ENCODE measurements at places on chromosomes 5 and 9.

- DNase-seq: no peak
These were observed 1.5 kb downstream of the FCHO2 start for GRCh38 chr5:72957337-72957736.

DNA sequence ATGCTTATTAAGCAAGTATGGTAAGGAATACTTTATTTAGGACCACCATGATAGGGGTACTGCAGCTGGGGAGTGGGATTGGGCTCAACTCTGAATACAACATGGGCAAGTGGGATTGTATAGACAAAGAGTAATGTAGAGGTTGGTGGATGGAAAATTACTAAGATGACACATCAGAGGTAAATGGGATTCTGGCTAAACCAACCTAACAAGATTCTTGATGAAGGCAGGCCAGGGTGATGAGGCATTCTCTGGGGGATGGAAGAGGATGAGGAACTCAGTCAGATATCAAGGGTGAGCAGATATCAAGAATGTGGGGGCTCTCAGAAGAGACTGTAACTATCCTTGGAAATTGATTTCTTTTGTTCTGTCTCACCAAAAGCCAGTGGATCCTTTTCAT, 107.2 kb downstream of the NMUR2 start:
- DNase-seq: no peak

- no peak for DNase-seq
These were observed 75.7 kb upstream of the FRRS1L start for GRCh38 chr9:109242741-109243140.

DNA sequence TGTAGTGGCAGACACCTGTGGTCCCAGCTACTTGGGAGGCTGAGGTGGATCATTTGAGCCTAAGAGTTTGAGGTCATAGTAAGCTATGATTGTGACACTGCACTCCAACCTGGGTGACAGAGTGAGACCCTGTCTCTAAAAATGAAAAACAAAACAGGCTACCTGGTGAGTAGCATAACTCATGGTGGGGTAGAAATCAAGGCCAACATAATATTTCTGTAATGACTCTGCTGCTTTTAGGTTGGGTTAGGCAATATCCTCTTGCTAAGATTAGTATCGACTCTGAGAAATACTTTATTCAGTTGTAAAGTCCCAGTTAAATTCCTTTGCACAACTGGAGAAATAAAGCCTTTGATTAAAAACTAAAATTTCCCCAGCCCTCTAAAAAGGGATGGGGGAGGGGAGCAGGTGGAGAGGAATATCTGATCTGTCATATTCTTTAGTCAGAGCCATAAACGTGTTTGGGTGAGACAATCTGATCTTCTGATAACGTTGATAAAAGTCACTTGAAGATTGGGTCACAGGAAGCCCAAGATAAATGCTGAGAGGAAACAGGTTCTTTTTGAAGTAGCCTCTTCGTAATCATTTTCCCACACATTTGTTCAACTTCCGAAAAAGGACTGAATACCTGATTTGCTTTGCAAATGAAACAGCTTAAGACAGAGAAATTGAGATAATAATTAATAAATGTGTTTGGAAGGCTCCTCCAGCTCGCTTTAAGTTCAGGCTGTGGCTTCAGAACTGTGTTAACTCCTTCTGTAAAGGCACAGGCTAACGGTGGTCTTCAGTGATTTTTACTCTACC, 14.9 kb downstream of the IL4 start:
- no peak for DNase-seq

GRCh38 chr9:120562861-120563443, 17.0 kb downstream of the CDK5RAP2 start:
- no peak for DNase-seq

DNA sequence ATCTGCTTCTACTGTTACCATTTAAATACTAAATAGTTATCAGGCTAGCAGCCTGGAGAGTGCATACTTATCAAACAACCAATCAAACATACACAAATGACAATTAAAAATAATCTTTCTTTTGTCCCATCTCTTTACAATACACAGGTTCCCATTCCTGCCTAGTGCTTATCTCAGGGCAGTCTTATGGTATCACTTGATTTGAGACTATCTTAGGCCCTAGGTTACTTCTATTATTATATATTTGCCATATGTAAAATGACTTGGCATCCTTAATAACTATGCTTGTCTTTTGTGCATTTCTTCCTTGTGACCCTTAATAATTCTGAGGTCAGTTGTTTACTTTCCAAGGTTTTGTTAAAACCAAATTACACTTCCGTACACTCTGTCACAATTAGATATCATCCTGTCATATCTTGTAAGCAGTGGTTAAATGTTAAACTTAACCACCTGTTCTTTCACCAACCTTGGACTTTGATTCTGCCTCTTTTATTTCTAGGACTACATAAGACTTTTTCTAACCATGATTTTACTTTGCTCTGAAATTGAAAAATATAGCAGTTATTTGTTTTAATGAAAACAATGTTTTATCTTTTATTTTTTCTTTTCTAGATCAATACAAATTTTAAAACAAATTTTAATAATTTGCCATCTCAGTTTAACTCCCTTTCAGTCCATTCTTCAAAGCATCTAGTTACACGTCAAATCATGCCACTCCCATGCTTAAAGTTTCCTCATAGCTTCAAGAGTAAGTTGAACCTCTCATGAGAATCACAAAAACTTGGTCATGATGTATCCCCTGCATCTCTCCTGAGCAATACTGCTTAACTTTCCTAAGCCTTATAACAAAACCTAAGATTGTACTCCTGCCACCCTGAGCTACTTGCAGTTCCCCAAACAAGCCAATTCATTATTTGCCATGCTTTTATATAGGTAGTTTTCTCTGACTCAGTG, 281.3 kb downstream of the HCN1 start:
- DNase-seq: no peak

DNA sequence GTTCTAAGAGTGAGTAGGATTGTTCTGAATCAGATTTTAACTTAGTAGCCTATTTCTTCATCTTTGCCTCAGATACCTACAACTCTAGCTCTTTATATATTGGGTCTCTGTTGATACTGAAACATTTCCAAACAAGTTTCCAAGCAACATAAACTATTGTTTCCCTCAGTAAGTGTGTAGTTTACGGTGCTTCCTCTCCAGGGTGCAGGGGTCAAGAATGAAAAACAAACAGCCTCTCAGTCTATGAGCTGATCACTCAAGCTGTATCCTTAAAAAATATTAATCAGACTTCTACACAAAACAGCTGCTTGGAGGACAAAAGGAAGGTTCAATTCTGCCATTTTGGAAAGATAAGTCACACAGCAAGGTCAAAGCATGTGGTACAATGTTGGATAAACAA, 75.0 kb downstream of the ADAMTS12 start:
- DNase-seq: no peak

GRCh38 chr9:79104216-79104615, 467.5 kb upstream of the TLE4 start:
- no peak for DNase-seq

DNA sequence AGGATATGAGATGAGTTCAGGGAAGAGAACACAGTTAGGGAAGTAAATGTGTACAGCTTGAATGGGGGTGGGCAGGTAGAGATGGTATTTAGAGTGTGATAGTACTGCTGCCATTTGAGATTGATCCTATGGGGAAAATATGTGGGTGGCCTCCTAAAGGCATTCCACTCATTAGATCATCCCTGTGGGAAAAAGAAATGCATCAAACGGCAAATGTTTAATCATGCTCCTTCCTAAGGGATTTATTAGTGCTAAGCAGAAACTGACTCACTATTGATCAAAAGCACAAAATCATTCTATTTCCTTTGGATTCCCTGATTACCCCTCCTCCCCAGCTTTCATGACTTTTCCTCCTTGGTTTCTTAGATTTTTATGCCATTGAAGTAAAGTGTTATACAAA, 36.4 kb upstream of the SMC5 start:
- no peak for DNase-seq

DNA sequence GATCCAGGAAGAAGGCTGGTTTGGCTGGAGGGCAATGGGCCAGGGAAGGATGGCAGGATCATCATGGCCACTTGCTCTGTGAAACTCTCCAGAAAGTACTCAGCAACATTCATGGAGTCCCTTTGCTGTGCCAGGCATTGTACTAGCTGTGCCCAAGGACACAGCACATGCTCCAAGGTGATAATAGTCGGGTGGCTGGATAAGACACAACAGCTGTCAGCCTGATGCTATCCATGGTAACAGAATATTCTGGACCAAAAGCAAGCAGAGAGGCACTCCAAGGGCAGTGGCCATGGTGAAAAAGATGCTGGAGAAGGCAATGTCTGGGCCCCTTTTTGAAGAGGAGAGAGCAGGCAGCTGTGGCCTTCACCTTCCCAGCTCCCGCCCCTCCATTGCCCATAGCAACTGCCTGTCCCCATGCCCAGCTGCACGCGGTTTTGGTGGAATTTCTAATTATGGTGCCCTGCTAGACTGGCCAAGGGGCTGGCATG, 113.8 kb upstream of the CPEB4 start:
- DNase-seq: no peak

DNA sequence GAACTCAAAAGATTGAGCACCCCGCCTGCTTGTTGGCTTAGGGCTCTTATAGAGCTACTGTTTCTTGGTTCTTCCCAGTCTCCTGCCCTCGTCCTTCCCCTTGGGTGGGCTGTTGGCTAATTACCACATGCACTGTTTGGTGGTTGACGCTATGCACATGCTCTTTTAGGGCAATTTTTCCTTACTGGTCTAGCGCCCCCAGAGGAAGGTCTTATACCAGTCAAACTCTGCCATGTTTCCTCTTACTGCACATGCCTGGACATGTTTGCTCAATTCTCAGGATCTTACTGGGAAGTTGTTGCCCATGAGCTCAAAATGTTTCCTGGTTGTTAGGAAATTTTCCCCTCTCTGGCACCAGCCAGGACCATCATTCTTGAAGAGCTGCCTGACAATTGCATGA, 101.9 kb downstream of the SLC28A3 start:
- no peak for DNase-seq

GRCh38 chr9:112037281-112038016, 137.6 kb downstream of the SUSD1 start:
- peak; percentile 88 for DNase-seq

GRCh38 chr5:56164376-56164775, 68.8 kb downstream of the ANKRD55 start:
- no peak for DNase-seq

- DNase-seq: no peak
These were observed 29.4 kb downstream of the NR6A1 start for GRCh38 chr9:124741662-124742061.

DNA sequence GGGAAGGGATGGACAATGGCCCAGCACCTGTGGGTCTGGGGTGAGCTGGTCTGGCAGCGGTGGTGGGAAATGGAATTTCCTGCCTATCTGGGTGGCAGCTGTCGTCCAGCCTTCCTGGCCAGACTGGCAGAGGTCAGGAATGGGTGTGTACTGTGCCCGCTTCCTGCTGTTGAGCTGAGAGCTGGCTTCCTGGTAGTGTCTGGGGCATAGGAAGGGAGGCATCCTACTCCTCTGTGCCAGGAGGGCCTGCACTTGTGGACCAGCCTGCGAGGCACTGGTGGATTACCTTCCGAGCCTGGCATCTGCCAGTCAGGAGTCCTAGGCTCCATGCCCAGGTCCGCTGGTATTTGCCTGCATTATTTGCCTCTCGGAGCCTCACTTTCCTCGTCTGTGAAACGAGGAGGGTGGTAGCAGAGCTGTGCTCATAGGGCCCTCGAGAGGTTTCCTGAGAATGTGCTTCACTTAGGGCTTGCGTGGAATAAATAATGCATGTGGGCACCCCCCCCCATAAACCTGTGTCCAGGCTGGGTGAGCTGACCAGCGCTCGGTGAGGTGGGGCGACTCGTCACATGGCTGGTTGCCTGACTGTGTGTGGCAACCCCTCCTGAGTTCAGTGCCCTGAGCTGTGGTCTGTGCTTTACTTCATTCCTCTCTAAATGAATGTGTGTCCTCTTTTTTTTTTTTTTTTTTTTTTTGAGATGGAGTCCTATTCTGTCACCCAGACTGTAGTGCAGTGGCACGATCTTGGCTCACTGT, 47.7 kb downstream of the HMCN2 start:
- DNase-seq: no peak

GRCh38 chr5:17216974-17217492, 398 bp upstream of the BASP1 start:
- DNase-seq: no peak

DNA sequence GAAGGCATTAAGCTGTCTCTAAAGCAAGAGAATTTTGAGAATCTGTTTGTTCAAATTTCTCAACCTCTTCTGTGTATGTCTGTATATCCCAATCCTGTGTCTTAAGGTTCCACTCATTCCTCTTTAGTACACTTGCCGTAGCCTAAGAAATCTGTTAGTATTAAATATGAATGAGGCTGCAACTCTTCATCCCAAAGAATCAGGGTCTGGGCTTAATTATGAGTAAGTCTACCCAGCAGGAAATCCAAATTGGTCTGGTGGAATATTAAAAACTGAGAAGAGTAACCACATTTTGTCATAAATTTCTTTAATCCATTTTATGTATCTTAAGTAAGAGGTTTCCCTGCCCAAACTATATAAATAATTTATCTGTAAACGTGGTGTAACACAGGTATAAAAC, 1171.2 kb downstream of the CDH12 start:
- no peak for DNase-seq

DNA sequence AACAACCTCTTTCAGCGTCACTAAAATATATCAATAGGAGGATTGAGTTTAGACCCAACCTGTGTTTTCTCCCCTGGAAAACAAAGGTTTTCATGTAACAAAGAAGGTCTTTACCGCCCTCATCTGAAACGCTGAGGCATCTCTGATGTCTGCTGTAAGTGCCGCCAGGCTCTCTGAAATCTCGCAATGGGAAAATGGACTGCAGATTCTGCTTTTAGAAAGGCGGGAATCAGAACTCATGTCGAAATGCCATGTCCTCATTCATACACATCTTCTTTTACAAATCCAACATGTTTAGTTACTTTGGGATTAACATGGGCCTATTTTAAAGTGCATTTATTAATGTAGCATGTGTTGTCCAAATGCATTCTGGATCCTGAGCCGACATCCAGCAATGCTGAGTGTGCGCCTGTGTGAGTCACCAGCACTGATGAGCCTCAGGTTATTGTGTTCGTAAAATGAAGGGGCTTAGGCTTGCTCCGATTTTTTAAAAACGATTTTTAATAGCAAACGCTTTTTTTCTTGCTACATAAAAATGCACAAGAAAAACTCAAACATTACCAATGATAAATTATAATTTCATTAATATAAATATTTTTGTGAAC, 51.9 kb upstream of the PLEKHG4B start:
- no peak for DNase-seq

- no peak for DNase-seq
These were observed 167.3 kb downstream of the TAF11L14 start for GRCh38 chr5:17801595-17801994.
